ENCODE measurements at places on chromosomes 6 and 20. TPM values are rescaled to one million over a fixed set of nuclear protein-coding genes. Genes with fewer than 3 reads are reported as not detected.

DNA sequence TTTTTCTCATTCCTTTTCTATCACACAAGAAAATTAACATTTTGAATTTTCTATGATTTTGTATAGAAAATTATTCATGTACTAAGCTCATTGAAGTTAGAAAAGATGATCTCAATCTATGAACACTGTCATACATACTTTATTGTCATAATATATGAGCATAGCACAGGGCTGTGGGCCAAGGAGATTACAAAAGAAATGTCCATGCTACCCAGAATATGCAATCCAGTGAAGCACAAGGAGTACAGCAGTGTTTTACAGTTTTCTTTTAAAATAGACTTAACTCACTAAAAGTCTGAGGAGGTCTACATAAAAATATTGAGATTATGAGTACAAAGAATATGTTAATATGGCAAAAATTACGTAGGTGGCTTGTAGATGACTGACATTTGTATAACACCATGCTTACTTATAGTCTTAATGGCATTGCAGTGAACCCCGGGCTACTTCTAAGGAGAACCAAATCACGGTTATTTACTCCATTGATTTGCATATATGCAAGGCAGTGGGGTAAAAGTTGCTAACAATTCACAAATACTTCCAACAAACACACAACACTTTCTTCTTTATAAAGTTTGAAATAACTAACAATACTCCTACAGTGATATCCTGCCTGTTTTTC, 257.1 kb downstream of the BCKDHB start:
- DNase-seq = no peak

Gene HLA-DRB1
- polyA plus RNA-seq = 53.1 TPM

DNA sequence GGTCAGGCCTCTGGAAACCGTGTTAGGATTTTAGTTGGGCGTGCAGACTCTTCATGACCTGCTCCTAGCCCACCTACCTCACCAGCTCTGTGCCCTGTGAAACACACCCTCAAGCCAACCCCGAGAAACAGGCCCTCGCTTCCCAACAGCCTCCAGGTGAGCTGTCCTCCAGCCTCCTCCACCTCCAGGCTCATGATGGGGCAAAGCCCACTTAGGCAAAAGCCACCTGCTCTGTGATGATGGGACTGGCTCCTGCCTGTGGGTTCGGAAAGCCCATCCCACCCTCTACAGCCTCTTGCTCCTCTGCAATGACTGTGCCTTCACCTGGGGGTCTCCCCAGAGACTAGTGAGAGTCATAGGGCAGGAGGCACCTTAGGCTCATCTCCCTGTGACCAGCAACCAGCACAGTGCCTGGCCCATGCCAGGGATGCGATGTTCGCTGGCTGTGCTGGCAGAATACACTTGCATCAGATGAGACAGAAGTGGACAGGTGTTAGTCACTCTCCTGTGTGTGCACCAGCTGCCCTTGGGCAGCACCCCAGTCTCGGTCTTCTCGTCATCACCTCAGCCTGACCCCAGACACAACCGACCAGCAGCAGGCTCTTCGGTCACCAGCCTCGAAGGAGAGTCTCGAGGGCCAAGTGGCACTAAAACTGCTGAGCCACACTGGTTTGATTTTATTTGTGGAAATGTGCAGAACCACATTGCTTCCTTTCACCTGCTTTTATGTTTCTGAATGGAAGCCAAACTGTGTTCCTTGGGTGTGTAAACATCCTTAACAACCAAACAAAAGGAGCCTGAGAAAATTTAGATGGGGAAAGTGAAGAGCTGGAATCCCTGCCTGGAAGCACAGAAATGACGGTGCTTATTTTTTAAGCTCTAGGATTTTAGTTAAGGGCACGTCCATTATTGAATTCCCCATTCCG, 10.7 kb downstream of the PXDC1 start:
- DNase-seq = no peak

DNA sequence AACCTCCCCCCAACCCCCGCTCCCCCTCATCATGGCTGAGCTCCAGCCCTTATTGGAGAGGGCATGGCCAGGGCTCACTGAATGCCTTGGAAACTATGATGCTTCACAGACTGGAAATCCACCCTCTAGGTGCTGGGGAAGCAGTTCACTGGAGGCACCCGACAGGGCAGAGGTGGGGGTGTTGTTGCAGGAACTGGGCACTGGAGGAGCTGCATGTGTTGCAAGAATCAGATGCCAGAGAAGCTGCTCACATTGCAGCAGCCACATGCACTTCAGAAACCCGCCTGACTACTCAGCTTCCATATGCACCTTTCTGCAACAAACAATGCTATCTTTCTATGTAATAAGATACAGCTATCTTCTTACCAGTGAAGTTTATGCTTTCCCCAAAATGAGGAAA, 7.9 kb upstream of the TBPL1 start:
- DNase-seq = no peak

GRCh38 chr20:58989196-58989595, 8.1 kb downstream of the NELFCD start:
- DNase-seq = no peak

DNA sequence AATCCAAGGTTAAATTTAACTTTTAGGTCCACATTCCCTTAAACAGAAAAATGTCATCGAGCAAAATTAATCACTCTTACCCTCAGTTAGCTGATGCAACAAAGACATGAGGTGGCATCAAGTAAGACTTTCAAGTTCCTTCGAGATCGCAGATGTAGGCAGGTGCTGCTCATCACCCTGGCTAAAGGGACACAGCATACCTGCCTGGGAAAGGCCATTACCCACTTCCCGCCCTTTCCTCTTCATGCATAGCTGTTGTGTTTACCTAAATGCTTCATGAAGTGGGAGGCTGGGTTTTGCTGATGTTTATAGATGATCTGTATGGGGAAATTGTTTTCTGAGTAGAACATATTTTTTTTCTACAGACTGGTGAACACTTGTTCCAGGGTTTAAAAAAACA, 67.7 kb downstream of the GFRA4 start:
- no peak for DNase-seq

GRCh38 chr6:83505356-83505755, 7.0 kb upstream of the PRSS35 start:
- DNase-seq = no peak

- no peak for DNase-seq
Measured at GRCh38 chr6:108068618-108069017, 5.9 kb downstream of the OSTM1 start.

Gene CGA
- 2.2 TPM for polyA plus RNA-seq

DNA sequence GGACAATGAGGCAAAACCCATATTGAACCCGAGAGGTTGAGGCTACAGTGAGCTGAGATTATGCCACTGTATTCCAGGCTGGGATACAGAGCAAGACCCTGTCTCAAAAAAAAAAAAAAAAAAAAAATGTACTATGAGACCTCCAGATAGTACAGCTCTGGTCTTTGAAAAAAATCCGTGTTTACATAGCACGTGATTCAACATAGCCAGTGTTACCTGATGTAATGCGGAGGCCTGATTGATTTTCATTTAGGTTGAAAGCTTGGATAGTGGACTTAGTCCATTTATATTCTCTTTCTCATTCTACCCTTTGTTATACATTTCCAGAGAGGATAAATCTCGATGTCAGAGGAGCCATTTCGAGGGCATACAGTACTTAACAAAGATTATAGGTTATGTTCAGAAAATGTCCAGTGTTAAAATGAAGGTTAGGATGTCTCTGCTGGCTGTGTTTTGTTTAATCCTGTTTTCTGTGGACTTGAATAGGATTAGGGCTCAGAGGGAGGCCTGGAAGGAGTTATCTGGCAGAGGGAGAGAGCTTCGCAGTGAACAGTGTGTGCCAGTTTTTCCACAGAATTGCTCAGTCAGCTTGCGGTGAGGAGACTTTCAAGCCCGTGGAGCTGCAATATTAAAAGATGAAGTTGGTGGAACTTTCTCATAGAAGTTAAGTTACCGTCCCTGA, 33.9 kb upstream of the BCLAF1 start:
- no peak for DNase-seq

GRCh38 chr6:108350528-108350927, 55.7 kb downstream of the AFG1L start:
- no peak for DNase-seq

Gene CD109
- polyA plus RNA-seq = 10.6 TPM

Gene C2
- polyA plus RNA-seq = 4.5 TPM

DNA sequence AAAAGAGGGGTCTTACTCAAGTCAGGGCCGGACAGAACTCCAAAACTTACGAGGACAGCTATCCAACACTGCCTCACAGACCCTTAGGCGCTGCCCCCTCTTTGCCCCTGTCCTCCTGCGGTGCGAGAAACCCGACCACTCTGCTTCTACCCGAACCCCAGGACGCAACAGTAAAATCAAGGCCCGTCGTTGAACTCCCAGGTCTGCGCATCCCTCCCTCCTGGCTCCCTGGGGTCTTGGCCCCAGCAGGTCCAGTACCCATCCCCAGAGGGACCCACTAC, 6.4 kb downstream of the OLIG3 start:
- DNase-seq = no peak

- no peak for DNase-seq
Measured at GRCh38 chr6:21893793-21894192, 300.2 kb downstream of the SOX4 start.

Gene SLPI
- not detected for polyA plus RNA-seq

Gene SNAI1
- polyA plus RNA-seq = 16.6 TPM

DNA sequence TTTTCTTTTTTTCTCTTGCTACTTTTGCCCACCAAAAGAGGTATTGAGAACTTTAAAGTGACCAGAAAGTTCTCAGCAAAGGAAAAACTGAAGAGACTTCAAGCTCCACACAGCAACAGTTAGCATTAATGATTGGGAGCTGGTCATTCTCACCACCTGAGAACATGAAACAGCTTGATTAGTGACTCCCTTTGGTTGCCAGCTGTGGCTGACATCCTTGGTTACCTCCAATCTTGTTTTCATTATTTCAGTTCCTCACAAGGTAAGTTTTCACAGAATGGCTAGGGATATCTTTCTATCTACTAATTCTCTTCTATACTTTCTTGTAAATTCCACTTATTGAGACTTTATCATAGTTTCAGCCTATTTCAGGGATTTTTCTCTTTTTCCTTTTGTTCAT, 427.9 kb downstream of the QKI start:
- DNase-seq = no peak

DNA sequence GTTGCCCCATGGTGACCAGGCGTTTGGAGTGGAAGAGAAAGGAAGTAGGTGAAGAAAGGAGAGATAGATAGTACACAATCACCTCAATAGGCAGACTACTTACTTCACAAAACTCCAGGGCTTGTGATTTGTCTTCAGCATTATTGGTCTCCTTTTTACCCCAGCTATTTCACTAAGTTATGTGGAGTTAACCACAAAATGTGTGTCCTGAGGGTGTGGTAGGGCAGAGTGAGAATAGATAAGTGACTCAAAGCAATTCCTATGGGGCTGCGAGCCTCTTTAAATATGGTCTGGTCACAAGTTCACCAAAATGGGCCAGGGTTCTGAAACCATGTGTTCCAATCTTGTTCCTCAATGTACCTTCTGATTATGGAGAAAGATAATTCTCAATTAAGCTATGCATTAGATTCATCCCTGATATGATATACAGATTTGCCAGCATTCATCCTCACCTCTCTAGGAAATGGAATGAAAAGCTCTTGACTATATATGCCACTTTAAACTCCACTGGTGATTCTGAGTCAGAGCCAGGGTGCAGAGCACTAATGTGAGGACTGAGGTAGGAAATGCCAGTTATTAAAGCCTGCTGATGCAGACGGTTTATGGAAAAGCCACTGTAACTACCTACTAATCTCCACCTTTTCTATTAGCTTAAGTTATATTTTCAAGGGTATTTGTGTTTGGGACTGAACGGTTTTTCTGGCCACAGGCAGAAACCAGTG, 310.6 kb upstream of the MANEA start:
- DNase-seq = no peak

Gene CENPQ
- polyA plus RNA-seq = 10.5 TPM

- DNase-seq = no peak
Measured at GRCh38 chr6:18485660-18486435, 98.7 kb downstream of the RNF144B start.

DNA sequence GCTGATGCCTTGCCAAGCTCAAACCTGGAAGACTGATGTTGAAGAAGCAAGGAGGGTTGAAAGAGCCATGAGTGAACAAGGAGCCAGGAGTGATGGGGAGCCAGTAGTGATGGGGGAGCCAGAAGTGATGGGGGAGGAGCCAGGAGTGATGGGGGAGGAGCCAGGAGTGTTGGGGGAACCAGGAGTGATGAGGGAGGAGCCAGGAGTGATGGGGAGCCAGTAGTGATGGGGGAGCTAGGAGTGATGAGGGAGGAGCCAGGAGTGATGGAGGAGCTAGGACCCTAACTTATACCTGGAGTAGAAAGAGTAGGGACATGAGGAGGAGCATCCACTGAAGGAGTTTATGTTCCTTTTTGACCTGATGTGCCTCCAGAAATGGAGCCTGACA, 14.6 kb upstream of the CD93 start:
- DNase-seq = no peak

Gene CAGE1
- polyA plus RNA-seq = 0.06 TPM

Gene REM1
- polyA plus RNA-seq = 0.49 TPM

- DNase-seq = no peak
Measured at GRCh38 chr6:165568326-165568725, 94.7 kb downstream of the PDE10A start.

GRCh38 chr20:44701858-44702256, 13.3 kb upstream of the CCN5 start:
- no peak for DNase-seq

DNA sequence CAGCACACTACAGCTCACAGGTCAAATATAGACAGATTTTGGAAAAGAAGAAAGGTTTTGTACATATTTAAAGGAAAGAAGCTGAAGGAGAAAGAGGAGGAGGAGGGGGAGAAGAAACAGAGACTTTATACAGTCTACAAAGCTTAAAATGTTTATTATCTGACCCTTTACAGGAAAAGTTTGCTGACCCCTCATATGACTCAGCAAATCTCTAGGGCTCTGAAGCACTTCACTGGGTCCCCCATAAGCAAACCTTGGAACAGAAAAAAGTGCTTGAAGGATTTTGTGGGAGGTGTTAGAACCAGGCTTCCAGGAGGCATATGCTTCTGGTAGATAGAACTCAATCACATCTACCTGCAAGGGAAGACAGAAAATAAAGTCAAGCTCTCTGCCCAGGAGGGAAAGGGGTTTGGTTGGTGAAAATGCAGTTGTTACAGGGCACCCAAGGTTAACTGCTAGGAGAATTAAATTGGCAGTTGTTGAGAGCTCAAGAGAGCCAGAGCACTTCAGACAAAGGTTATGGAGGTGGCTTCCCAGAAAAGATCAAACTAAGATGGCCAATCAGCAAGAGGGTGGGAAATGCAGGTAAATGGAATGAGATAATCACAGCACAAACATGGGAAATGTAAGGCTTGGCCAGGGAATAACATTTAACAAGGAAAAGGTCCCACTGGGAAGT, 207.4 kb upstream of the SGK1 start:
- no peak for DNase-seq

- DNase-seq = no peak
Measured at GRCh38 chr6:15404685-15404980, 158.8 kb downstream of the JARID2 start.

GRCh38 chr6:24799541-24799915, 811 bp upstream of the ARMH2 start:
- no peak for DNase-seq

Gene TRIM15
- 0.53 TPM for polyA plus RNA-seq

DNA sequence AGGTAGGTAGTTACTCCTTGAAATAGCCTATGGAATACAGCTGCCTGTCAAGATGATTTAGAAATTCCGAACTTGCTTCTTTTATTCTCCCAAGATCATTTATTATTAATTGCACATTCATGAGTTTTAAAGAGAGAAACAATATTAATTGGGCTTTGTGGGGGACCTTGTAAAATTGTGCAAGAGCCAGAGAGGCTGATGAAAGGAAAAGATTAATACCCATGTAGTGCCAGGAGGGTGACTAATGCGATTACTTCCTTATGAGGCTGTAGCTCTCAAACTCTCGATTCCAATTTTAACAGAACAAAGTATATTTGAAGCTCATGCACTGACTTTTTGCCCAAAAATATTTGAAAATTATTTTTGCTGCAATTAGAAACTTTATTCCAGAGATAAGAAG, 423.8 kb upstream of the ID4 start:
- no peak for DNase-seq

All from renal pelvis (tissue), 12 donors.